Tibial nerve (tissue), 4 donors: ENCODE measurements at places on chromosomes 16 and 17.

DNA sequence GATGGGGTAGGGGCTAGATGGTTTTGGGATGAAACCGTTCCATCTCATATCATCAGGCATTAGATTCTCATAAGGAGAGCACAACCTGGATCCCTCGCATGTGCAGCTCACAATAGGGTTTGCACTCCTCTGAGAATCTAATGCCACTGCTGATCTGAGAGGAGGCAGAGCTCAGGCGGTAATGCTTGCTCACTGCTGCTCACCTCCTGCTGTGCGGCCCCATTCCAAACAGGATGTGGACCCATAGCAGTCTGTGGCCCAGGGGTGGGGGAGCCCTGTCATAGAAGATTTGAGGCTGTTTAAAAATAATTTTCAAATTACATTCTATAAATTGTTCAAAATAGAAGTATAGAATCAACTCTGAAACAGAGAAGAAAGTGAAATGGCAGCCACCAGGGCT, 50.8 kb downstream of the PHKB start:
- no peaks in the 10 kb centered on the region for H3K27me3 ChIP-seq
- H3K36me3 ChIP-seq = no peaks in the 10 kb centered on the region
- no peak overlapping the region for H3K27ac ChIP-seq
- no peak overlapping the region for H3K4me3 ChIP-seq
- no peaks in the 10 kb centered on the region for H3K4me1 ChIP-seq
- DNase-seq = no peak

- no peak overlapping the region for H3K4me3 ChIP-seq
- DNase-seq = no peak
- no peak overlapping the region for H3K27ac ChIP-seq
- H3K36me3 ChIP-seq = no peaks in the 10 kb centered on the region
These were observed 21.4 kb upstream of the NOL11 start for GRCh38 chr17:67696347-67696746.

DNA sequence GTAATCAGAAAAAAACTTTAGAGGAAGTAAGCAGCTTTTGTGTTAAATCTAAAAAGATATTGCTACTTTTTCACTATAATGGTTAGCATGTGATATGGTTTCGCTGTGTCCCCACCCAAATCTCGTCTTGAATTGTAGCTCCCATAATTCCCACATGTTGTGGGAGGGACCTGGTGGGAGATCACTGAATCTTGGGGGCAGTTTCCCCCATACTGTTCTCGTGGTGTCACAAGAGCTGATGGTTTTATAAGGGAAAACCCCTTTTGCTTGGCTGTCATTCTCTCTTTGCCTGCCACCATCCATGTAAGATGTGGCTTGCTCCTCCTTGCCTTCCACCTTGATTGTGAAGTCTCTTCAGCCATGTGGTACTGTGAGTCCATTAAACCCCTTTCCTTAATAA, 117.1 kb downstream of the KCNJ2 start:
- no peak overlapping the region for H3K4me3 ChIP-seq
- H3K27ac ChIP-seq = no peak overlapping the region
- H3K27me3 ChIP-seq = no peaks in the 10 kb centered on the region
- H3K4me1 ChIP-seq = no peaks in the 10 kb centered on the region

DNA sequence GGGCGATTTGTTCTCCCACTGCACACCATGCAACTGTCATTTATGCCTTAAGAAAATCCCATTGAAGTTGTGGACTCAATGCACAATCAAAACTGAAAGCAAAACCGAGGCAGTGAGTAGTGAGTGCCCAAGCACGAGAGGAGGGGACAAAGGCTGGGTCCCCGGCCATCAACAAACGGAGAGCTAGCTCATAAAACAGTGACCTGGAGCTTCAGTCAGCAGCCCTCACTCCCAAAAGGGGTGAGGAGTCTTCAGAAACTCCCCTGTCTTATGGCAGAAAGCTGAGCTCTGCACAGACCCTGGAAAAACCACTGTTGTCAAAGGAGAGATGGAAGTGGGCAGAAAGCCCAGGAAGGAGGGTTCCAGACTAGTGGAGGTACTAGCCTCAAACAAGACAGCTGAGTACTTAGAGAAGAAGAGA, 96.9 kb downstream of the ADCY9 start:
- peaks cover 48% of the 10 kb centered on the region for H3K4me1 ChIP-seq
- DNase-seq = no peak
- H3K36me3 ChIP-seq = no peaks in the 10 kb centered on the region
- H3K4me3 ChIP-seq = peak overlapping the region; percentile 13
- H3K27ac ChIP-seq = peak overlapping the region; percentile 78

- DNase-seq = no peak
- H3K36me3 ChIP-seq = no peaks in the 10 kb centered on the region
- no peak overlapping the region for H3K27ac ChIP-seq
- no peaks in the 10 kb centered on the region for H3K4me1 ChIP-seq
These were observed 34.8 kb upstream of the DDX52 start for GRCh38 chr17:37678036-37678435.

DNA sequence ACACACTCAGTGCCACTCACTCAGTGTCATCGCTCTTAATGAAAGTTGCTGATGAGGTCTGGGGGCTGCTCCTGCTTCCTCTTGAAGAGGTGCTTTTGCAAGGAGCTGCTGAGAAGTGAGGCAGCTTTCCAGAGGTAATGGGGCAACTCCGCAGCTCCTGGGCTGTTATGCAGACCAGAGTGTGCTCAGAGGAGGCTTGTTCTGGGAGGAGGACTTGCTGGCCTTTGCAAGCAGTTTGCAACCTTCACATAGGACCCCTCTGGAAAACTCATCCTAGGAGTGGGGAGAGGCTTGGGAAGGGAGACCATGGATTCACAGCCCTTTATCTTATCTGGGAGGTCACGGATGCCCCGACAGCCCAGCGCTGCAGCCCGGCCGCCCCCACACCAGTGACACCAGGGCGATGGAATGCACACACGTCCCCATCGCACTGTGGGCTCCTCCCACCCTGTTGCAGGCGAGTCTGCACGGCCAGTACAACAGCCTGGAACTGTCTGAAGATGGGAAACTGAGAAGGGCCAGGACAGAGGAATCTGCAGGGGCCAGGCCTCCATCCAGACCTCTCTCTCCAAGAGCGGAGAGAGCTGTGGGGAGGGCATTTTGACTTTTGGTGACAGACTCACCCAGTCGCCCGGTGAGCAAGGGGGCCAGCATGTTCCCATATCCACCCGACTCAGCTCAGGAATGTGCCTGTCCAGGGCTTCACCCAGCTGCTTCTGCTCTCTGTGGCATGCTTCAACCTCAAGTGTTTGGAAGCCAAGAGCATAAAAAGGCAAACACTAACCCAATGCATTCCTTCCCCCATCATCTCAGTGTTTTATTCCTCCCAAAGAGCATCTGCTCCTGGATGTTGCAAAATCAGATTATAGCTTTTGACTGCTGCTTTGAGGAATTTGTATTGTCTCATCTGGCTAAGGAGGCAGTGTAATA, 78.6 kb upstream of the ZNF469 start:
- H3K36me3 ChIP-seq = no peaks in the 10 kb centered on the region
- H3K4me1 ChIP-seq = no peaks in the 10 kb centered on the region
- H3K27ac ChIP-seq = no peak overlapping the region
- no peak for DNase-seq

DNA sequence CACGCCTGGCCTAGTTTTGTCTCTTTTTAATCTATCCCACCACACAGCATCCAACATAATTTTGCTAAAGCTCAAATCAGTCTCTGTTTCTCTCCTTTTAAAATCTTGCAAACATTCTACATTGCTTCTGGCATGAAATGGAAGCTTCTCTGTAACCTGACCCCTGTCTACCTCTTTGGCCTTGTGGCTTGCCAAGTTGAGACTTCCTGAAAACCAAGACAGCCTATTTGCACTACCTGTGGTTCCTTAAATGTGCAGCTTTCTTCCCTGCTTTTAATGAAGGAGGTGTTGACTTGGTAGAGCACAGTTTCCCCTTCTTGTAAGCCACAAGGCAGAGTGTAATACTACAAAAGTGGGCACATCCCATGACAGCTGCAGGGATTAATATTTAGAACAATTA, 6.0 kb upstream of the CCL3 start:
- no peaks in the 10 kb centered on the region for H3K4me1 ChIP-seq
- no peaks in the 10 kb centered on the region for H3K36me3 ChIP-seq
- H3K27ac ChIP-seq = no peak overlapping the region
- no peak for DNase-seq
- H3K4me3 ChIP-seq = no peak overlapping the region

DNA sequence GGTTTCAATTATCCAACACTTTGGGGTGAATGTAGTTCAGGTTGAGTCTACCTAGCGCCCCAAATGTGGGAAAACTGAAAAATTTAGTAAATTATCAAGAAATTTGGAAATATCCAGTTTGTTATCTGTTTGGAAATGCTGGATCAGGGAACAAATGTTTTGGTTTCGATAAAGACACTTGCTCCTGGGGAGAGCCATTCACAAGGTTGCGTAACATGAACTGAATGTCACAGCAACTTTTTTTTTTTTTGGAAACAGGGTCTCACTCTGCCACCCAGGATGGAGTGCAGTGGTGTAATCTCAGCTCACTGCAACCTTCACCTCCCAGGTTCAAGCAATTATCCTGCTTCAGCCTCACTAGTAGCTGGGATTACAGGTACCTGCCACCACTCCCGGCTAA, 286.4 kb downstream of the GRIN2A start:
- no peak overlapping the region for H3K4me3 ChIP-seq
- DNase-seq = no peak
- H3K27me3 ChIP-seq = no peaks in the 10 kb centered on the region
- no peaks in the 10 kb centered on the region for H3K4me1 ChIP-seq
- no peaks in the 10 kb centered on the region for H3K36me3 ChIP-seq
- H3K27ac ChIP-seq = no peak overlapping the region

DNA sequence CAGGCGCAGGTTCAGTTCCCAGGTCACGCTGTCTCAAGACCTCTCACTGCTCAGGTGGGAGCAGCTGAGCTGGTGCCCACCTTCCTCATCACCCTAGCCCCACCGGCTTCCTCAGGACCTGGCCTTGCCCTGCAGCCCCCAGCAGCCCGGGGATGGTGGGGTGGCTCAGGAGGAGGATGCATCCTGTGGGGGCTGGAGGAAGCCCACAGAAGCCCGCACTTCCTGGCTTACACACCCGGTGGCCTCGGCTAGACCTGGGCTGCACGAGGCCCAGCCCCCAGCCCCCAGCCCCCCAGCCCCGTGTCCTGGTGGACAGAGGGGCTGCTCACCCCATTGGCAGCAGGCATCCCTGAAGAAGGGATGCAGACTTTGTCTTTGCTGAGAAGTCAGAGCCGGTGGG, 43.4 kb downstream of the BAHCC1 start:
- H3K36me3 ChIP-seq = no peaks in the 10 kb centered on the region
- DNase-seq = no peak
- no peak overlapping the region for H3K27ac ChIP-seq
- no peaks in the 10 kb centered on the region for H3K27me3 ChIP-seq

DNA sequence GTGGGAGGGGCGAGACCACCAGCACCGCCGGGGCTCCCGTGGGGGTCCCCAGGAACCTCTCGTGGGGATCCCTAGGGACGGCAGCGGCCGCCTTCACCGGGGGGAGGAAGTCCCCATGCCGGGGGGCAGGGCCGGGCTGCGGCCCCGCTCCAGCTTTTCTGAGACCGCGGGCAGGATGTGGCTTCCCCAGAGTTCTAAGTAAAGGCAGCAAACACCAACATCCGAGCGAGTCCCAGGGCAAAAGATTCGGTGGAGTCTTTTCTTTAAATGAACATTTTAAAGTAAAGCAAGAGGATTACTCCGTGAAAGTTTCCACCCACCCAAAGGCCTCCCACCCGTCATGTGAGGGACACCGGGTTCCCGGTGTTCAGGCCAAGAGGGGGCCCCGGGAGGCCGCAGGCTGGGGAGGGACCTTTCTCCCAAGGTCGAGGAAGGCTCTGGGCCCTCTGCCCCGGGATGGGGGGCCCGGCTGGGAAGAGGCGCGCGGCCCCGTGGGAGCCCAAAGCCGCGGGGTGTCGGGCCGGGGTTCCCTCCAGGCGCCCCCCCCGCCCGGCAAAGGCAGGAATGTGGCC, 137.2 kb upstream of the RPH3AL start:
- peak overlapping the region; percentile 26 for H3K4me3 ChIP-seq
- peaks cover 22% of the 10 kb centered on the region for H3K4me1 ChIP-seq
- no peaks in the 10 kb centered on the region for H3K36me3 ChIP-seq
- H3K27me3 ChIP-seq = peaks cover 12% of the 10 kb centered on the region
- DNase-seq = no peak

DNA sequence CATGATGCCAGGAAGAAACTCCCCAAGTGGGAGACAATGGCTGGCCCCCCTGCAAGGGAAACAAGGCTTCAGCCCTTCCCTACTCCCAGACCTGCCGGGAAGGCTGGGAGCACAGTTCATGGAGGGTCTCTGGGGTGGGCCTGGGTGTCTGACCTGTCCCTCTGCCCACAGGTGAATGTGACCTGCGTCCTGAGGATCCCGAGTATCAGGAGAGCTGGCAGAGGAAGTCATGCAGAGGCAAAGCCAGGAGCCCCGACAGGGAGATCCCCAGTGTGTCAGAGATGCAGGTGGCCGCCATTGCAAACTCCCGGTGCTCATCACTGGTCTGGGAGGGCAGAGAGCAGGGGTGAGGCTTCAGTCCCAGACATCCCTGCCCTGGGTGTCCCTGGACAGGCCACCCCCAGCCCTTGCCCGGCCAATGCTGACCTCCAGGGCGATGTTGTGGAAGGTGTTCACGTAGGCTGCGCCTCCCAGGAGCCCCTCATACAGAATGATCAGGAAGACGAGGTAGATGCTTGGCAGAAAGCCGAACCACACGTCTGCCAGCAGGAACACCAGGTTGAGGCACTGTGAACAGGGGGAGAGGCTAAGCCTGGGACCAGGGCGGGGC, 5.3 kb upstream of the NPIPB7 start:
- H3K36me3 ChIP-seq = no peaks in the 10 kb centered on the region
- no peaks in the 10 kb centered on the region for H3K27me3 ChIP-seq
- H3K4me3 ChIP-seq = no peak overlapping the region
- H3K27ac ChIP-seq = no peak overlapping the region
- H3K4me1 ChIP-seq = no peaks in the 10 kb centered on the region
- no peak for DNase-seq

DNA sequence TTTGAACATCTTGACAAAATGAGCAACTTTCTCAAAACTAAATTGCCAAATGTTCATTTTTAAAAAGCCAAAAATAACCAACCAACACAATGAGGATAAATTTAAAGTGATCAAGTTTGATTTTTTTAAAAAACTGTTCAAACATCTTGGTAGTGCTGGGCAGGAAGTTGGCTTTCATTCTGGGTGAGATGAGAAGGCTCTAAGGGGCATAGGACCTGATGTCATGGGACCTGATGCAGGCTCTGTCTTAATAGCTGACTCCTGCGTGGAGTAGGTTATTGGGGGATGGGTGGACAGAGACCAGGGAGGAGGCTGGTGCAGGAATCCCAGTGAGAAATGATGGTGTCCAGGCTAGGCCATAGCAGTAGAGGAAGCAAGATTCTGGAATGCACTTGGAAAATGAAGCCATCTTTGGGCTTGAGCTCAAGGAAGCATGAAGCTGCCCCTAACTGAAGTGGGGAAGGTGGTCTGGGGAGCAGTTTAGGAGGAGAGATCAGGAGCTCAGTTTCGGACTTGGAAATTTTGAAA, 20.4 kb downstream of the NLRC5 start:
- no peaks in the 10 kb centered on the region for H3K27me3 ChIP-seq
- no peak overlapping the region for H3K4me3 ChIP-seq
- no peak overlapping the region for H3K27ac ChIP-seq
- no peaks in the 10 kb centered on the region for H3K4me1 ChIP-seq
- no peaks in the 10 kb centered on the region for H3K36me3 ChIP-seq
